ENCODE measurements at places on chromosomes 12 and 14. TPM values are rescaled to one million over a fixed set of nuclear protein-coding genes. Genes with fewer than 3 reads are reported as not detected.

DNA sequence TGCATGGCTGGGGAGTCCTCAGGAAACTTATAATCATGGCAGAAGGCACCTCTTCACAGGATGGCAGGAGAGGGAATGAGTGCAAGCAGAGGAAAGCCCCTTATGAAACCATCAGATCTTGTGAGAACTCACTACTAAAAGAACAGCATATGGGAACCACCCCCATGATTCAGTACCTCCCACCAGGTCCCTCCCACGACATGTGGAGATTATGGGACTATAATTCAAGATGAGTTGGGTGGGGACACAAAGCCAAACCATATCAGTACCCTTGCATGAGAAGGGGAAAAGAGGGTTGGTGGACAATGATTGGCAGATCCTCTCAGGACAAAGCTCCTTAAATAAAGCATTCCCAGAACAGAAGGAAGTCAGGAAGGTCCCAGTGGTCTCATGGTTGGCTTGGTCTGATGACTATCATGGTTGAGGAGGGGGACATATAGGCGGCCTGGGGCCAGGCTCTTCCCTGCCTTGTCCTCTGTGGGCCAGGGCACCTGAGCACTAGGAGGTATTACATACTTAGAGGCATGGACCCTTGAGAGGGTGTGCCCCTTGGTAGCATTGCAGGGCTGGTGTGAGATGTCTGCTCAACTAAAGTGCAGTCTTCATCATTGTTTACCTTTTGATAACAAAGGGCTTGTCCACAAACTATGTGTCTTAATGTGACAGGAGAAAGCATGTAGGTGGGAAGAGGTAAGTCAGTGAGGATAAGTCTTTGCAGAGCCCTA, 22.2 kb downstream of the HSD17B6 start:
- DNase-seq = no peak

DNA sequence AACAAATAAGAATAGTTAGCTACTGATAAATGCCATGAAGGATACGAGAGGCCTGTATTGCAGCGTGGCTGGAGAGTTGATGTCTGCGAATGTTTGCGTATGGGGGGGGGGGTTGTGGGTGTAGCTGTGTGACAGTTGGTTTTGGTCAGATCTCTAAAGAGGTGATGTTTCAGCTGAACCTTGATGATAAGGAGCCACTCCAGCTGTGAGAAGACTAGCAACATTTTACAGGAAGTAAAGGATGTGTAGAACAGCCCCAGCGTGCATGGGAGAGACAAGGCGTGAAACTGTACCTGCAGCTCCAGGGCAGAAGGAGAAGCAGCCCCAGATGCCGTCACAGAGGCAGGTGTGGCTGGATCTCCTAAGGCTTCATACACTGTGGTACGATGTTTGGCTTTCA, 416.9 kb downstream of the TMEM132D start:
- DNase-seq = no peak

DNA sequence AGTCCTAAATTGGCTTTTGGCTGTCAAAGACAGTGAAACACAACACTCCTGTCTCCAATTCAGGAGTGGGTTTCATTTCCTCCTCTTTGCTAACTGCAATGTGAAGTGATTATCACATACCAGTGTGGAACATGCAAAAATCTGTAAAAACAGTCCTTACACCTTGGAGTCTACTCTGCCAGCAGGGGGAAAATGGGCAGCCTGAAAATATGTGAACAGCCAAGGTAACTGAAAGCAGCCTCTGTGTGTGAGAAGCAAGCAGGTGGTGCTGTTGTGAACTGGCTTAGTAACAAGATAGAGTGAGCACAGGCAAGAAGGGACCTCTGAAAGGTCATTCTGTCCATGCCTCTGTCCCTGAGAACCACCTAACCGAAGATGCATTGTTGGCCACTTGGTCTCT, 6.0 kb downstream of the PRMT8 start:
- DNase-seq = peak; percentile 29

DNA sequence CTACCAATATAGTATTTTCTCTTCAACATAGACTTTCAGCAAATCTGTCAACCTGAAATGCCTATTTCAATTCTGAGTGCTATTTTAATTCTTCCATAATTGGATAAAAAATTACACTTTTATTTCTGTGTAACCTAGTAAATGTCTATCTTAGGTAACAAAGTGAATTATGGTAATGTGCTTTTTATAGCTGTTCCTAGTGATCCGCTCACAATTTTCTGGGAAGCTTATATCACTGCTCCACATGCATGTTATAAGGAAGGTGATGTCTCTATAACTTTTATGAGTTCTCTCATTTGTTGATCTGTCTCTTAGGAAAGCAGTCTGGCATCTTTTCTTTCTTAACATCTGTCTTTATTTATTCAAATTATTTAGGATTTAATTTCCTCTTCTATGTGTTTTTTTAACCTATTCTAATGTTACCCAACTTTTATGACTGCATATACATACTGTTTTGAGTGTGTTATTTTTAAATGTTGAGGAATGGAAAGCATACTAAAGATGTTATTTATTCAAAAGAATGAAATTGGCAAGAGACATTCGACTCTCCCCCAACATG, 777.1 kb upstream of the MDGA2 start:
- no peak for DNase-seq

Gene MLXIP
- 35.6 TPM for total RNA-seq

- DNase-seq = peak; percentile 54
Measured at GRCh38 chr12:80195074-80195726, 95.9 kb downstream of the OTOGL start.

Data from MCF 10A (cell line).